Non-pigmented ciliary epithelial cell (primary cell): ENCODE measurements at places on chromosomes 1 and 21.
A peak's percentile ranks its signal among the peaks of the same experiment; 100 is the strongest.

GRCh38 chr1:209250861-209251636, 332.5 kb upstream of the CAMK1G start:
- DNase-seq = no peak

GRCh38 chr1:178379807-178380206, 117.0 kb downstream of the CLEC20A start:
- DNase-seq = no peak

DNA sequence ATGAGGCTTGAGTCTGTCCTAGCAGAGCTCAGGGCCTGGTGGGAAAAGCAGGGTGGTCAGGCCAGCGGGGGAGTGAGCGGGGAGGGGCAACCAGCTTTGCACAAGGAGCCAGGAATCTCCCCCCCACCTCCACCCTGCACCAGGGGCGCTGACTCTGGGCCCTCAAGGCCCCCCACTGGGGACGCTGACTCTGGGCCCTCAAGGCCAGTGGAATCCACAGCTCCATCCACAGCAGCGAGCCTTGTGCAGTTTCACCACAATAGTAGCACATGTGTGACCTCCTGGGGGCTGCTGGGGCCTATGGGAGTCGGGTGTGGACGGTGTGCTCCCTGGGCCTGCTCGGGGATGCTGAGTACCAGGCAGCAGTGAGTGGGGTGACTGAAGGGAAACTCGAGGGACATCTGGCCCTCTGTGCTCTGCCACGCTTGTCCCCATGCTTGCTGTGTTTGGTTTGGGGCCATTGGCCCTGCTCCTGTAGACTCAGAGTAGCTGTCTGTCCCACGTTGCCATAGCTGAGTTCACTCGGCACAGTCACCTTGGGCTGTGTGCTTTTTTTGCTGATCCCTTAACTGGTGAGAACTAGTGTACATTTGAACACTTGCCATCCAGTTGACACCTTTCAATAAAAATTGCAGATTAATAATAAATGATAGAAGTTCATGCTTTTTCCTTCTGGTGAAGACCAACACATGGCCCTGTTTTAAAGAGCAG, 89.2 kb downstream of the ADARB1 start:
- DNase-seq = no peak

- no peak for DNase-seq
These were observed at the start of gene BRINP2 for GRCh38 chr1:177170756-177171535. TSS of gene BRINP2 (plus strand) at chr1:177170958. CDS start at chr1:177229877, 58,919 bp downstream.

DNA sequence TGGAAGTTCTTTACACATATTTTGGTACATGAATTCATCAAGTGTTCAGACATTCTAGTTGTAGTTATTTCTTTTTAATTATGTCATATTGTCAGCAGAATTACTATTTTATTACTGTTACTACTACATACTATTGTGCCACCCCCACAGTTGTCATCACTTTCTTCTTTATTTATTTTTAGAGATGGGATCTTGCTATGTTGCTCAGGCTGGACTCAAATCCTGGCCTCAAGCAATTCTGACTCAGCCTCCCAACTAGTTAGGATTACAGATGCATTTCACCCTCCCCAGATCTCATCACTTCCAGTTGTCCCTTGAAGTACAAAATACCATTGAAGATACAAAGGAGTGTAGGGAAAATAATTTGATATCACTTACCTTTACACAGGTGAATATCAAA, 258.0 kb downstream of the KCTD3 start:
- no peak for DNase-seq

DNA sequence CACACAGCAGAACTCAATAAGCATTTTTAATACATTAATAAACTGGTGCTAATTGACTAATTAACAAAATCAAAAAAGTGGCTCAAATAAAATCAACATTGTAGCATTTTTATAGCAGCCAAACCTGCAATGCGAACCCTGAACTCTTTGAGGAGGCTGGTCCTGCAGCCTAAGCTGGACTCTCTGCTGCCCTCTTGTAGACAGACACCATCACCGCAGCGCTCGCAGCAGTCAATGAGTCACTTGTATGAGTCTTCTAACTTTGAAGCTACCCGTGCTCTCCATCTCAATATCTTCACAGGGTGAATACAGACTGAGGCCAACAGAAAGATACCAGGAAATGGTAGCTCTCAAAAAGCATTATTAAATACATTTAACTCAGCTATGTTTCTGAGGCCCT, 9.7 kb upstream of the KRTAP7-1 start:
- DNase-seq = no peak

DNA sequence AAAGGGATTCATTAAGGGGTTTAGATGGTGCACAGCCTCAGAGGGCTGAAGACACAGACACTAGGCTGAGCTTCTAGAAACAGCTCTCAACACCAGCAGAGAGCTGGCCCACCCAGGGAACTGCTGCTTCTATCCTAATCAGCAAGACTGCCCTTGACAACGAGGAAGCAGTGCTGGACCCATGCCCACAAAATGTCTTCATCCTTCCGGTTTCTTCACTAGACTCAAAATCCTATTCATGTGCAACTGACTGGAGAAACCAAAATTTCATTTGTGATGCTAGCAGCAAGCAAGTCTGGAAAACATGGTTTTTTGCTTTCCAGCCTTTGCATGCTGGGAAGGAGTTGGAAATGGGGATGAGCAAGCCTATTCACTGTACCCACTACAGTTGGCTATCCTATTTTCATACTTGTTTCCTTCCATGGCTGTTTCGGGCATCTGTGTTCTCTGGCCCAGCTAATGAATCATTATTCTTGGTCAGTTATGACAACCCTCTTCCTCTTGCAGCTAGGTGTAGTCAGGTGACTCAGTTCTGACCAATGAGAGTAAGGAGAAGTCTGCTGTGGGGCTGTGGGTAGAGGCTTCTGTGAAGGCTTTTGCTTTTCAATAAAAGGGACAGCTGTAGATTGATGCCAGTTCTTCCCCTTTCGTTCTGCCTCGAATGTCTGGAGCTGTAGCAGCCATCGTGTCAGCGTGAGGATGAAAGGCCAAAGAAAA, 14.6 kb upstream of the TMEM61 start:
- no peak for DNase-seq

DNA sequence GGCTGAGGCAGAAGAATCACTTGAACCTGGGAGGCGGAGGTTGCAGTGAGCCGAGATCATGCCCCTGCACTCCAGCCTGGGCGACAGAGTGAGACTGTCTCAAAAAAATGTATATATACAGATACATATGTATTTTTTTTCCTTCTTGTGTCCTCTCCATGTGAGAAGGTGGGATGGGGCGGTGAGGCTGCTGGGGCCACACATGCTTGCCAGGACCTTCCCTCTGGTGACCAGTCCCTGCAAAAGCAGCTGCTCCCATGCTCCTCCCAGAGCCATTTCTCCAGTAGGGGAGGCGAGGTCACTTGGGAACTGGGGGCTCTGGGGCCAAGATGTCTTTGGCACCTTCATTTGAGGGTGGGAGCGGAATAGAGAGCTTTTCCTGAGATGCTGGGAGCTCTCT, 74.9 kb downstream of the PIK3CD start:
- no peak for DNase-seq

DNA sequence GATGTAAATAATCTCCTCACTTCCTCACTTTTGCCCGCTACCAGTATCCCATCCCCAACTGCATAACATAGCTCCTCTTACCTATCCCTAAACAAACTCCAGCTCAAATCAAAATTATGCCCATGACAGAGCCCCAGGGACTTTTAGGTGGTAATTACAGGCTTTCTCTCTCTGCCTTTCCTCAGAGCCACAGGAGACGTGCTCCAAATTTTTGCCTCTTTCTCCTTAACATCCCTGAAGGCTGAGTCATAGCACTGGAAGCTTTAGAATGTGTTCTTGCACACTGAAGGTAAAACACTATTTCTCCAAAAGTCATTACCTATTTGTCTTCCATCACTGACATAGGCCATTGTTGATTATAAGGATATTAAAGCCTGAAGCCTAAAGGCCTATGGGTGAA, 263.5 kb upstream of the PLD5 start:
- no peak for DNase-seq

DNA sequence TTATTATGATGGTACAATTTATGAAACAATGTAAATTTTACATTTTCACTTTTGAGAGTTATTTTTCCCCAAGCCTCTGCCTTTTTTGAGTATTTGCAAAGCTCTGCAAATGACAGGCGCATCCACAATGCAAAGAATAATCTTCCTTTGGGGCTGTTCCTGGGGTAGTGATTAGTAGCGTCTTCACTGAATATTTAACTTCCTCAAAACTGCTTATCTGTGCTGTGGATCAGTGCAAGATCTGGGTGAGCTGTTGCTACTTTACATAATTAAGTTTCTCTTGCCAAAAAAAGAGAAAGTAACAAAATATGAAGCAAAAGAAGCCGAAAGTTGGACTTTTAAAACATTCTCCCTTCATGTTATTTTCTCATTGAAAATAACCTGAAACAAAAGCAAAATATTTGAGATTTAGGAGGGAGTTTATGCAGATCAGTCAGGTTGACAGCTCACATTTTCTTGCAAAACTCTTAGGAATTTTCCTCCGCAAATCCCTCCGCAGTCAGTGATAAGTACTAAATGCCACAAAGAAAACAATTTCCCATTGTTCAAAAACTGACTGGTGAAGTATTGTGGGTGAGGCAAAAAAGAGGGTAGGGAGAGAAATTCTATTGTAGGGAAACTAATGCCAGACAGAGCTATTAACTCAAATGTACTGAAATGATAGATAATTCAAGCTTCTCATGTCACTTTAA, 276.4 kb upstream of the B3GALT2 start:
- DNase-seq = peak; percentile 18

GRCh38 chr1:10658396-10659066, 137.9 kb downstream of the CASZ1 start:
- DNase-seq = no peak

- DNase-seq = no peak
These were observed 12.1 kb downstream of the LDLRAD2 start for GRCh38 chr1:21823980-21824702.

GRCh38 chr21:20341431-20341830, 656.8 kb upstream of the NCAM2 start:
- no peak for DNase-seq

DNA sequence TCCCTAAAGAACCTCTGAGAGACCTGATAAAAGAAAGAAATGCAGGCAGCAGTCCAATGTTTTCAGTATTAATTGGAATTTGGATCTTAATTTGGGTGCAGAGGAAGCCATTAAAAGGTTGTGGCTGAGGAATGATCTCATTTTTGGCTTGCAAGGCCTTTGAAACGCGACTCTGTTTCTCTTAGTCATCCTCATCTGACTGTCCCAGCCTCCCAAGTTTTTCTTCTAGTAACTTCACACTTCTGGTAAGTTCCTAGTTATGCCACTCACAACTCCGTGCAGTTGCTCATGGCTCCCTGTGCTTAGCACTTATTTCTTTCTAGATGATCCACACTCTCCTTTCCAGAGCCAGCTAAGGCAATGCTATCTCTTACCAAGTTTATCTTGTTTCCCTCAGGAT, 147.4 kb upstream of the USP24 start:
- peak; percentile 45 for DNase-seq

- no peak for DNase-seq
These were observed at the start of gene SYNC for GRCh38 chr1:32702599-32703478. TSS of gene SYNC (minus strand) at chr1:32702770. CDS start at chr1:32702660, 110 bp downstream.

- no peak for DNase-seq
These were observed 11.0 kb downstream of the AGTRAP start for GRCh38 chr1:11746795-11747487.

- no peak for DNase-seq
These were observed 1.4 kb downstream of the ATP5PO start for GRCh38 chr21:33914188-33914587.

DNA sequence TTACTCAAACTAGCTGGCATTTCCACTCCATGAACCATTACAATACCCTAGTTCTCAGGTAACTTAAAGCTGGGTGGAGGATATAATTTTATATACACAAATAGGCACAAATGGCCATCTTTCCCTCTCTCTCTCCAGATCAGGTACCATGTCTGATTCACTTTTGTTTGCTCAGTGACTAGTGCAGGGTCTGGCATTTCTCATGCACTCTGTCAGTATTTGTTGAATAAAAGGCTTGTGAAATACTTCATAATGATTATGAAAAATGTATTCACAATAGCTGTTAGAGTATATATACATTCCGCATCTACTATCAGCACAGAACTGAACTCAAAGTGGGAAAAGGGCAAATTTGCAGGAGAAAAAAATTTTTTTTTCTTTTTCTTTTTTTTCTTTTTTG, 510.2 kb upstream of the USP24 start:
- DNase-seq = no peak
